Sciatic nerve (tissue), 2 donors: ENCODE measurements at places on chromosomes 2 and 18.

- no peak for DNase-seq
Measured at GRCh38 chr18:74430806-74431571, 26.1 kb downstream of the DIPK1C start.

- no peak for DNase-seq
Measured at GRCh38 chr2:195021711-195022507, 635.1 kb upstream of the SLC39A10 start.

DNA sequence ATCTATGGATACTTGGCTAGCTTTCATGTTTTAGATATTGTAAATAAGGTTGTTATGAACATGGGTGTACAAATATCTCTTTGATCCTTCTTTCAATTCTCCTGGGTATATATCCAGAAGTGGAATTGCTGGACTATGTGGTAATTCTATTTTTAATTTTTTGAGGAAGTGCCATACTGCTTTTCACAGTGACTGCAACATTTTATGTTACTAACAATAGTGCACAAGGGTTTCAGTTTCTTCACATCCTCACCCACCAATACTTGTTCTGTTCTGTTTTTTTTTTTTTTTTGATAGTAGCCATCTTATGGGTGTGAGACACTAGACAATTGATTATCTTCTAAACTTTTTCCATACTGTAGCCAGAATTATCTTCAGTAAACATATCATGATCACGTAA lies 17.3 kb upstream of the NEUROD1 start:
- no peak for DNase-seq

DNA sequence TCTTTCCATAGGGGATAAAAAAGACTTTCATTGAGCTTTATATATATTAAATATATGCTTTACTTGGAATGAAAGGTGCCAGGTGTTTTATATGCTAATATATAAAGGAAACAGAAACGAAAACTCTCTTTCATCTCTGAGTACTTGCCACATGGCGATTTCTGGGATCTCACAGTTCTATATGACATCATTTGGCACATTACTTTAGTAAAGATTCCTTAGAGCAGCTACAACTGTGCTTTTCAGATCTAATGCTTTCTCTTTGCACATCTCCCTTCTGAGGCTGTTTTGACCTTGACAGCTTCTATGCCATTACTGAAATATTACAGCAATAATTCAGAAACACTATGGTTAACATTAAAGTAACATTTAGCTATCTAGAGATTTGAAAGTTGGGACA lies 1082.9 kb upstream of the CDH2 start:
- DNase-seq = no peak

DNA sequence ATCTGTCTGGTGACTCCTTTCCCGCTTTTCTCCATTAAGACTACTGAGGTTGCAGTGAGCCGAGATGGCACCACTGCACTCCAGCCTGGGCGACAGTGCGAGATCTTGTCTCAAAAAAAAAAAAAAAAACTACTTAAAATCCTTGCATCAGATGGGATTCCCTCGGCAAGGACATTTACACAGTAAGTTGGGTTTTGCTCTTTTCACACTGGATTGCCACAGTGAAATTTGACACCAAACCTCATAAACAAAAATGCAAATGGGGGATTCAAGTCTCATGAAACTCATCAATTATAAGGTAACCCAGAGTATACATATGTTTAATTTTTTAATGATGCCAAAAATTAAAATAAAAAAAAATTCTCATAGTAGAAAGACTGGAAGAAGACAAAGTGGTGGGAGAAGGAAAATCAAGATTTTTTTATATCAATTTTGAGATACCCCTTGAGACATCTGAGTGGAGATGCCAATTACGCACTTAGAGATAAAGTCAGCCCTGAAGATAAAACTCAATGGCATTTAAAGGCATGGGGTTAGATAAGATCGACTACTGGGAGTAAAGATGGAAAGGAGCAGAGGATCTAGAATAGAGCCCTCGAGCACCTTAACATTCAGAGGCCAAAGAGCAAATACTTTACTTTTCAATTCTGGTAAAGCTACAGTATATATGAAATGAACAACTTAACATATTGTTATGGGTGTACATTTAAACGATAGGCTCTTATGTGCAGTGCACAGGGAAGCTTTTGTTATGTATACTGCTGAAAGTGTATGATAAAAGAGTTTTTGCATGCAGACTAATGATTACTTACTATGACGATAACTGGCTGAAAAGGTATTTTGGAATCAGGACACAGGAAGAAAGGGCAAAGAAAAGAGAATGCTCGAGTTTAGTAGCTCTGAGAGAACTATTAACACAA lies 37.6 kb downstream of the CHMP3 start:
- DNase-seq = no peak

GRCh38 chr18:77114415-77115191 lies 18.0 kb downstream of the MBP start:
- peak; percentile 84 for DNase-seq

DNA sequence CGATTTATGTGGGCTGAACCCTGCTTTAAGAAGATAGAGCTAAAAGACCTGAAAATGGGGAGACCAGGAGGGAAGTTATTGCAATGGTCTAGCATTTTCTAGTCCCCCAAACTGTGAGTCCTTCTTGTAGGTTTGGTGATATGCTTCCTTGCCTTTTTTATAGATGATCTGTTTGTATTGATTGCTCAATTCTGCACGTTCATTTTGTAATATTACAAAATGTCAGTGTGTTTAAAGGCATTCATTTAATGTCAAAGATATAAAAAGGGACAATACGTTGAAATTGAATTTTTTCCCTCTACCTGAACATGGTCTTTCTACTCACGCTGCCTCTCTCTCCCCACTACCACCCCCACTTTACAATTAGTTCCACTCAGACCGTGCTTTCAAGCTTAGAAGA lies 5.6 kb upstream of the FIGN start:
- no peak for DNase-seq

DNA sequence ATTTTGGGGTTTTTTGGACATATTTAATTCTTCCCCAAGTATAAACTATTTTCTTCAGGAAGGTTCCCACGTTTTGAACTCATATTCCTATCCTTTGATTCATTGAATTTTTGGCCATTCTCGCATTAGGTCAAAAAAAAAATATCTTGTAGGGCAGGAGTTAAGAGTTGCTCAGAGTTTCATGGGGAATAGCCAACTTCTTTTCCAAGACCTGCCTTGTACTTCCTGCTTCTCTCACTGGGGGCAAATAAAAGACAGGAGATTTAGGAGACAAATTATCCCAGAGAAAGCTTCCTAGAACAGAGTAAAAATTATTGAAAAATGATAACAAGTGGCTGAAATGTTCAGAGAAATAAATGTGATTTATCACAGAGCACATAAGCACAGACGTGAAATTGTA lies 55.2 kb upstream of the BCL11A start:
- no peak for DNase-seq

- no peak for DNase-seq
Measured at GRCh38 chr2:147913701-147914480, 69.1 kb downstream of the ACVR2A start.

DNA sequence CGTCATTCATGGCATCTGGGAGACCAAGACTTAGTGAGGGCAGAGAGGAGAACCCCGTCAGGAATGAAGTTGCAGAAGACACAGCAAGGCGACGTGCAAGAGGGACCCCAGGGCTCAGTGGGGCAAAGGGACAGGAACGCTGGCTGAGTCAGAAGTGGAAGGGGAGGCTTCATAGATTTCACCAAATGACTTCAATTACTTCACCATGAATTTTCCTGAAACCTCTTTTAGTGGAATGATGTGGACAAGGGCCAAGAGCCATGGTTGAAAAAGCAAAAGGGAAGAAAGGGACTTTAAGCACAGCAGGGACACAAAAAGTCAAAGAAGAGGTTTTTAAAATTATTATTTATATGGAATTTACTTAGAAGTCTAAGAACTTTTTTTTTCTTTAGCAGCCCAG lies 141.6 kb upstream of the PID1 start:
- DNase-seq = no peak

- DNase-seq = no peak
Measured at GRCh38 chr2:68385220-68385906, 20.3 kb downstream of the PLEK start.
